ENCODE measurements at places on chromosomes 3 and 15. TPM values are rescaled to one million over a fixed set of nuclear protein-coding genes. Genes with fewer than 3 reads are reported as not detected.

SLCO2A1 gene
- not detected for total RNA-seq

ZNF860 gene
- total RNA-seq, result 0.81 TPM

CHRM5 gene
- total RNA-seq, result not detected

AMOTL2 gene
- not detected for total RNA-seq

CCRL2 gene
- 2.2 TPM for total RNA-seq

AADACL2 gene
- not detected for total RNA-seq

PLOD2 gene
- 2.0 TPM for total RNA-seq

PRR20G gene
- total RNA-seq, result not detected

LRRC31 gene
- total RNA-seq, result not detected

CCR8 gene
- 8.9 TPM for total RNA-seq

GOLGA6L7 gene
- not detected for total RNA-seq

EBLN2 gene
- 8.4 TPM for total RNA-seq

CSK gene
- 348 TPM for total RNA-seq

ZMYND10 gene
- total RNA-seq, result 1.7 TPM

ZNF621 gene
- total RNA-seq, result 18.3 TPM

ADGRG7 gene
- total RNA-seq, result not detected

SEMA3B gene
- total RNA-seq, result 0.49 TPM

FGF12 gene
- total RNA-seq, result not detected

STRIT1 gene
- not detected for total RNA-seq

EPHB3 gene
- total RNA-seq, result not detected

ROBO2 gene
- not detected for total RNA-seq

FBXO40 gene
- not detected for total RNA-seq

WNT5A gene
- not detected for total RNA-seq

SUSD5 gene
- total RNA-seq, result not detected

Data from activated T-helper 1 cell treated with anti-CD3 and anti-CD28 coated beads, Interleukin-12 subunit alpha, Interleukin-12 subunit beta, Interleukin-2, Interleukin-4 antibody, amounts not matched to agents 30 ng/mL and 10 ng/mL and 1 ng/mL, durations not matched to agents 14 hours and 24 hours and 36 hours (primary cell).